CD14-positive monocyte (primary cell): ENCODE measurements at places on chromosomes 5 and 9.
A peak's percentile ranks its signal among the peaks of the same experiment; 100 is the strongest.

DNA sequence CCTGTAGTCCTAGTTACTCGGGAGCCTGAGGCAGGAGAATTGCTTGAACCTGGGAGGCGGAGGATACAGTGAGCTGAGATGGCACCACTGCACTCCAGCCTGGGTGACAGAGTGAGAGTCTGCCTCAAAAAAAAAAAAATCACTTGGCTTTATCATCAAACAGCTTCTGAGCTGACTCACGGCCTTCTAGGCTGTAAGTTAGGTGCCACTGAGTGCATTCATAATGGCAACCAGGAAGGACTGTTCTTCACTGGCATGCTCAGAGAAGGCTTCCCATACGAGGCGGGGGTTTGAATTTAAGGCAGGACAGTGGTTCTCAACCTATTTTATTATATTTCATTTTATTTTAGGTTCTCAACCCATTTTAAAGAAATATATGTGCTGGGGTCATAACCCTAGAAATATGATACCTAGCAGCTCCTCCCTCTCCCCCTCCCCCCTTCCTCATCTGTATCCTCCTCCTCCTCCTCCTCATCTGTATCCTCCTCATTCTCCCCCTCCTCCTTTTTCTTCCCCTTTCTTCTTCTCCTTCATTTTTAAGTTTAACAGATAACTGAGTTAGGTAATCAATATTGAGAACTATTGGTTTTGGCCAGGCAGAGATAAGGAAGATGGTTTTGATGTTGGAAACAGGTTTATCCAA lies 19.0 kb upstream of the LHFPL2 start:
- DNase-seq, result no peak

DNA sequence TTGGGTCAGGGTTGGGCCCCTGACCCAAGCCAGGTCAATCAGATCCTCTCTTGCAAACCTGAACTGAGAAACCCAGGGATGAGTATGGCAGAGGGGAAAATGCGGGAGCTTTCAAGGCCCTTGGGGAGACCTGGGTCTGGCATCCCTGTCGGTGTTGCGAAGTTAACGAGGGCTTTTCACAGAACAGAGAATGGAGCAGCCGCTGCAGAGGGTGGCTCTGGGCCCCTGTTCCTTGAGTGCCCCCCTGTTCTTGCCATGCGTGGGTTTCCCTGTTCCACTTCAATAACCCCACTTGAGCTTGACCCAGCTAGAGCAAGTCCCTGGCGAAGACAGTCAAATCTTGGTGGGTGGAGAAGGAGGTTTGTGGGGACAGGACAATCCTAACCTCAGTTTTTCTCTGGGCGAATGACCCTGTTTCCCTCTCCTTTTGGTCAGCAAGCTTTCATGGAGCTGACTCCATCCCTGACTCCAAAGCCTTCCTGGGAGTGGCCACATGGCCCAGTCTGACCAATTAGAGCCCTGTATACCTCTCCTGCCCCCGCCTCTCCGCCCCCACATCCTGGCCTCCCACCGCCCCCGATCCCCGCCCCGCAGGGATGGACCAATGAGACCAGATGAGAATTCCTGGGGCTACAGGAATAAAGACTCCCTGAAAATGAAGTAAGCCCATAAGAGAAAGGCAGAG lies 2.9 kb upstream of the VDAC1 start:
- DNase-seq, result no peak

GRCh38 chr5:92945605-92946097 lies 635.4 kb downstream of the NR2F1-AS1 start:
- DNase-seq, result no peak

GRCh38 chr5:98314292-98314691 lies 459.2 kb upstream of the RGMB start:
- no peak for DNase-seq

DNA sequence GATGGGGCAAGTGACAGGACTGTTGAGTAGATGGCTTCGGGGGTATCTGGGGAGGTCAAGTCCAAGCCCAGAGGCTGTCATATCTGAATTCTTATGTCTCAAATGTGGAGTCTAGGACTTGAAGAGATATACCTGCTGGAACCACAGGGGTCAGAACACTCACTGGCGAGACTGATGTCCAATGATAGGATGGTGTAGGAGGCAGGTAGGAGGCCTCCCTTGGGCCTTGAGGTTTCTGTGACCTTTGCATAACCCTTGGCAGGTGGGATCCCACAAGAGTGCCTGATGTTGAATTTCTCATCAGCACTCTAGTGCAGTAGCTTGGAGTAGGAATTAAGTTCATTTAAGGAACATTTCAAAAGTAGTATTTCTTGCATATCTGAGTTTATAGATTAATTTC lies 2.8 kb downstream of the CCL21 start:
- DNase-seq, result no peak

DNA sequence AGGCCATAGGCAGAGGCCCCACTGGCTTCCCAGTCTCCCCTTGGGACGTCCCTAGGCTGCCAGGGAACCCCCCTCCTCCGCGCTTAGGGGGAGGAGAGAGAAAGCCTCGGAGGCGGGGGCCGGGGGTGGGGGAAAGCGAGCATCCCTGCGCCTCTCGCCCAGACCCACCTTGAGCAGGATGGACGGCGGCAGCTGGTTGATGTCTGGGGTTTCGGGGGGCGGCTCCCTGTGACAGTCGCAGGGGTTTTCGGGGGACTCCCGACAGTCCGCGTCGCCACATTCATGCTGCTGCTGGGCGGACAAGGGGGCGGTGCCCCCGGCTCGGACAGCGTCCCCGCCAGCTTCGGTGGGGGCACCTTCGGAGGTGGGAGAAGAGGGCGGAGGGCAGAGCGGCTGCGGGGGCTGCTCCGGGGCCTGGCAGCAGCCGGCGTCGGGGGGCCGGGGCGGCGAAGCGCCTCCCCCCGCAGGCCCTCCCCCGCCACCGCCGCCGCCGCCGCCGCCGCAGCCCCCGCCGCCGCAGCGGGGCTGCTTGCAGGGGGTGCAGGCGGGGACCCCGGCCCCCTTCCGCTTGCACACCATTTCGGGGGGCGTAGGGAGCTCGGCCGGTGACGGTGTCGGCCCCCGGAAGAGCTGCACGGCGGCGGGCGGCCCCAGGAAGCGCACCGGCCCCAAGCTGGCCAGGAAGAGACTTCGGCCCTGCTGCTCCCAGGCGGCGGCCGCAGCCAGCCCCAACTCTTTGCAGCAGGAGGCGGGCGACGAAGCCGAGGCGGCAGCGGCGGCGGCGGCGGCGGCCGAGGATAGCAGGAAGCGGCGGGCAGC lies 1.2 kb downstream of the FBXL17 start:
- peak; percentile 6 for DNase-seq

DNA sequence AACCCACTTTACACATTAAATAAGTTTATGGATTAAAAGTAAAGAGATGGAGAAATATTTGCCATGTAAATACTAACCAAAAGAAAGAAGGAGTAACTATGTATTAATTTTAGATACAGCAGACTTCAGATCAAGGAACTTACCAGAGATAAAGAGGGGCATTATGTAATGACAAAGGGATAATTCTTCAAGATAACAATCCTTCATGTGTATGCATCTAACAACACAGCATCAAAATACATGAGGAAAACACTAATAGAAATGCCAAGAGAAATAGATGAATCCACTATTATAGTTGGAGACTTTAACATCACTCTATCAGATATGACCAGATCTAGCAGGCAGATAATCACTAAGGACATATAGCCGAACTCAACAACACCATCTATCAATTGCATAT lies 149.8 kb upstream of the ANKRD55 start:
- no peak for DNase-seq

- DNase-seq, result no peak
These were observed 559.9 kb downstream of the PSAT1 start for GRCh38 chr9:78856781-78857180.

DNA sequence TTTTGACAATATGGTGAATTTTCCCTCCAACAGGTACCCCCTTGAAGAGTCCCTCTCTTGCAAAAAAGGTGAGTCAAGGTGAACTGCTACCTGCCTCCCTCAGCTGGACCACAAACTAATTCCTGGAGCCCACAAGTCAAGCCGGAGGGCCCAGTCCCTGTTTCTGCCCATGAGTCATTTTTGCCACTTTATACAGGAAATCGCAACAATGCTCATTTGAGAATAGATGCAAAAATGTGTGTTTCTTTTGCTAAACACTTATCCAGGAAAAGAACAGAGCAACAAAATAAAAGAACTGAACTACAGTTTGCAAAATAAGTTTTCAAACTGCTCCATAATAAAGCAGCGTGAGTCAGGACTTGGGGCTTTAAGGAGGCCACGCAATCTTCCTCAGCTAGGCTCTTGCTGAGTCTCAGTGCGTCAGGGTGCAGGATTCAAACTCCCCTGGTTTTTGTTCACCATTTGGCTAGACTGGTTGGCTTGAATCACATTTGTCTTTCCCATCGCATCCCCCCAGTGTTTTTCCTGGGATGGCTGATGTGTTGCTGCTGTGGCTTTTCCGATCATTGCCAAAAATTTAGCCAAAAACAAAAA lies 102.7 kb downstream of the GOLPH3 start:
- DNase-seq, result no peak

- DNase-seq, result peak; percentile 80
These were observed 72.0 kb downstream of the ZFAND5 start for GRCh38 chr9:72292874-72293607.

GRCh38 chr9:78970375-78970774 lies 601.4 kb upstream of the TLE4 start:
- DNase-seq, result no peak

- DNase-seq, result no peak
These were observed 244.7 kb downstream of the ICE1 start for GRCh38 chr5:5667136-5667554.

DNA sequence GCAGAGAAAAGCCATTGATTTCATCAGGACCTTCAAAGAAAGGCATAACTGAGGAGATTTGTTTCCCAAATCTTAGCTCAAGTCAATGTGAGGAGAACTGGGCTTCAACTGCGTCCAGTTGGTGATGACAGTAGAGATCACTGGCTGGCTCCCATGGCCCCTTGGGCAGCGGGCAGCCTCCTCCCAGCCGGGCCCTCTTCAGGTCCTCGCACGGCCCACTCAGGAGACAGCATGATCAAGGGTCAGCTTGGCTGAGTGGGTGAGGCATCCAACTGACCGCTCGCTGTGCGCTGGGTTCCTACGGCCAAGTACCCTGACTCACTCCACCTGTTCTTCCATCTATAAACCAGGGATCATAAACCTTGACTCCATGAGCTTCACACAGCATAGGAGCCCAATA lies 274.0 kb downstream of the NSG2 start:
- no peak for DNase-seq

DNA sequence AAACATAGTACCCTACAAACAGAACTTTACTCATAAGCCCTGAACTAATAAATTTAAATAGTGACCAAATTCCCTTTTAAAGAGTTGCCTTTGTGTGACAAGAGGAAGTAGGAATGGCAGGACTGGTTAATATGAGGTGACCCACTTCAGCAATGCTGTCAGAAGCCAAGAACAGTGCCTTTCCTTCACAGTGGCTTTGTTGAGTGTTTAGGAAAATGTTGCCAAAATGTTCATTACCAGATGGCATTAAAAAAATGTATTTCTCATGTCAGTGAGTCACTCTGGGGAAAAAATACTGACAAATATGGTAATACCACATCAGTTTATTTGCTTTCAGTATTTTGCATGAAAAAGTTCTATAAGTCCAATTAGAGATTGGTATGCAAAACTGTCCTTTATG lies 103.3 kb downstream of the DIRAS2 start:
- DNase-seq, result no peak

- DNase-seq, result no peak
These were observed 33.2 kb downstream of the YTHDC2 start for GRCh38 chr5:113546703-113547183.

- no peak for DNase-seq
These were observed 79.4 kb downstream of the NPR3 start for GRCh38 chr5:32790411-32790951.

DNA sequence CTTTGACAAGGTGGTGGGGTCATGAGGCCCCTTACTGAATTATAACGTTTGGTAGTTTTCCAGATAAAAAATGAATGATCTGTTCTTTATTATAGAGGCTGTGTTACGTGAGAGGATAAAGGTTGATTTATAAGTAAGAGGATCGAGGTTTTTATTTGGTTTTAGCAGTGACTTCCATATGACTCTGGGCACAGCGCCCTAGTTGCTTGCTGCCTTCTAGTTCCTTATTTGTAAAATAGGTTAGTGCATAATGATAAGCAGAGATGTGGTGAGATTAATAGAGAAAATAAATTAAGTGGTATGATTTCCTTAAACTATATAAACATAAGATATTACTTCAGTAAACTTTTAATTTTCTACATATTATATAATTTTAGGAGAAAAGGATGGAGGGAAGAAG lies 29.8 kb downstream of the MRRF start:
- no peak for DNase-seq

DNA sequence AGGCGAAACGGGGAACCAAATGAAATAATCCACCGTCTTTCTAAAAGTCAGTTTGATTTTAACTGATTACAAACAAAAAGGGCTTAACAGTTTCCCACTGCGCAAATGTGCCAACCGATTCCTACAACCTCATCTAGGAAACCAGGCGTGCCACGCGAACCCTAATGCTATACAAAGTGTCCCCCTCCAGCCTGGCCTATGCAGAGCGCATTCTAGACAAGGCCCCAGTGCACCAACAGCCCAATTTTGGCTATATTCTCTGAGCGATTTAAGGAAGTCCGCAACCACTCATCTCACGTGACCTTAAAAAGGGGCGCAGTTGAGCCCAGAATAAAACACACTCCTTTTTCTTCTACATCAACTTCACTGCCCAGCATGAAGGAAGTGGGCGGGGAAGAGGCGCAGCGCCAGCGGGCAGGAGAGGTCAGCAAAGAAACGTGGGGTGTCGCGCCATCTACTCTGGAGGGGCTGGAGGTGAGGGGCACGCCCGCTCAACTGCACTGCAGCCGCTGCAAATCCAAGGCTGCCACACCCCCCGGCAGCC lies 779 bp downstream of the FAM13B start:
- peak; percentile 79 for DNase-seq

GRCh38 chr5:128586848-128587247 lies 48.8 kb upstream of the FBN2 start:
- no peak for DNase-seq

- no peak for DNase-seq
These were observed 13.6 kb downstream of the SEPTIN8 start for GRCh38 chr5:132763181-132764036.
